ENCODE measurements at places on chromosomes 1 and 21. TPM values are rescaled to one million over a fixed set of nuclear protein-coding genes. Genes with fewer than 3 reads are reported as not detected.

Gene PTGER3
- not detected for total RNA-seq

Gene KPRP
- total RNA-seq: not detected

Gene SYCP1
- not detected for total RNA-seq

Gene AK5
- not detected for total RNA-seq

Gene USP33
- 37.9 TPM for total RNA-seq

Gene SPRR1A
- total RNA-seq: not detected

Data from activated T-helper 17 cell treated with anti-CD3 and anti-CD28 coated beads, Interleukin-2, amount 50 U/mL, for 72 hours (primary cell).